ENCODE measurements at places on chromosomes 6 and 20.

GRCh38 chr6:105835373-105835772, 250.8 kb upstream of the PRDM1 start:
- DNase-seq: peak; percentile 61

DNA sequence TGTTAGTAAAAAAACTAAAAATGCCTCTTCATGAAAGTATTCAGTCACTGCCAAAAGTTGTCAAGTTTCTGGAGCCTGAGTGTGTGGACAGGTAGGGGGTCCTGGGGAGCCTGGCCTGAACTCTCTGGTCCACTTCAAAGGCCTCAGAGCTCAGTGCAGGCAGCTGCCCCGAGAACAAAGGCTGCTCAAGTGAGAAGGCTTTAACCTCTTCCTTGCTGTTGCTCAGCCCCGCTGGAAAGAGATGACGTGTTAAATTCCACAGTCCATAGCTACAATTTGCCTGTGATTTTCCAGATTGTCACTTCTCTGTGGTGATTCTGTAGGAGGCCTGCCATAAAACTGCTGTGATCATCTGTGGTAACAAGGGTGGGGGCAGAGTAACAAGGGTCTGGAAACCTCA, 96.9 kb downstream of the FAM120B start:
- DNase-seq: peak; percentile 71

DNA sequence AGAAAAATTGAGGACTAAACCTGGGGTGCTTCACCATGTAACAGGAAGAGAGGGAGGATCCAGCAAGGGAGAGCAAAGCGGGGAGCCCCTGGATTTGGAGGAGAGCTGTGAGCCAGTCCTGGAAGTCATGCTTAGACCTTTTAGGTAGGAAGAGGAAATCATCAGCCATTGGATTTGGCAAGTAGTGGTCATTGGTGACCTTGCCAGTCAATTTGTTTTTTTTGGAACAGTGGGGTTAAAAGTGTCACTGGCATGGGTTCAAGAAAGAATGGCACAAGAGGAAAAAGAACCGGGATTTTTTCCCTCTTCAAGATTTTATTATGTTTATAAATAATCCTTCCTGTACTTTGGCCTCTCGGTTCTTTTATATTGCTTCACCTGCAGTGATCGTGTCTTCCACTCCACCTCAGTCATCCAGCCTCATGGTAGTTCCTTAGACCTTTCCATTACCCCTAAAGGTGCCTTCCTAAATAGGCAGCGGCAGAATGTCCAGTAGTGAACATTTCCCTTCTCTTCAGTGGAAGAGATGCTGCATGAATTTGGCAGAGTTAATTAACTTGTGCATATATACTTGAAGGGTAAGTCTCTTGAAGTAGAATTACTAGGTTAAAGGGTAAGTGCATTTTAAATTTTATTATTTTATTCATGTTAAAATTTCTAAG, 124.7 kb downstream of the QKI start:
- no peak for DNase-seq

DNA sequence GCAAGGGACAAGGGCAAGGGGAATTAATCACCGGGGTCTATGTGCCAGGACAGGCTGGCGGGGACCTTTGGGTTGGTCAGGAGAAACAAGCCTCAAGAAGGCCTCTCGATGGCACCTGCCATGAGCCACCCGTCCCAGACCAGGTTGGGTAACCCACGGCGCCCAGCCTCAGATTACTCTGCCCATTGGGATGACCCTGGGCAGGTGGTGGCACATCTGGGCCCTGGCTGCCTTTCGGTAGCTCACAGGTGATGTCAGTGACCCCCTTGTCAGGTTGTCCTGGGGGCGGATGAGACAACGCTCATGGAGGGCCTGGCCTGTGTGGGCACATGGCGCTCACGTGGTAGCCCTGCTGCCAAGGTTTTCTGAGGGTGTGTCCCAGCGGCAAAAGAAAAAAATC, 152.2 kb downstream of the SYCP2 start:
- no peak for DNase-seq

- no peak for DNase-seq
These were observed 11.7 kb downstream of the UST start for GRCh38 chr6:148758492-148758891.

DNA sequence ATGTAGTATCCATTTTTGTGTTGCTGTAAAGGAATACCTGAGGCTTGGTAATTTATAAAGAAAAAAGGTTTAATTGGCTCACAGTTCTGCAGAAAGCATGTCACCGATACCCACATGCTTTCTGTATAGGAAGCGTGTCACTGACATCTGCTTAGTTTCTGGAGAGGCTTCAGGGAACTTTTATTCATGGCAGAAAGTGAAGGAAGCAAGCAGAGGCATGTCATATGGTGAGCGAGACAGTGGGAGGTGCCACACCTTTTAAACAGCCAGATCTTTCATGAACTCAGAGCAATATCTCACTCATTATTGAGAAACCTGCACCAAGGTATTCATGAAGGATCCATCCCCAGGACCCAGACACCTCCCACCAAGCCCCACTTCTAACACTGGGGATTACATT, 3.5 kb downstream of the SUMO4 start:
- no peak for DNase-seq

DNA sequence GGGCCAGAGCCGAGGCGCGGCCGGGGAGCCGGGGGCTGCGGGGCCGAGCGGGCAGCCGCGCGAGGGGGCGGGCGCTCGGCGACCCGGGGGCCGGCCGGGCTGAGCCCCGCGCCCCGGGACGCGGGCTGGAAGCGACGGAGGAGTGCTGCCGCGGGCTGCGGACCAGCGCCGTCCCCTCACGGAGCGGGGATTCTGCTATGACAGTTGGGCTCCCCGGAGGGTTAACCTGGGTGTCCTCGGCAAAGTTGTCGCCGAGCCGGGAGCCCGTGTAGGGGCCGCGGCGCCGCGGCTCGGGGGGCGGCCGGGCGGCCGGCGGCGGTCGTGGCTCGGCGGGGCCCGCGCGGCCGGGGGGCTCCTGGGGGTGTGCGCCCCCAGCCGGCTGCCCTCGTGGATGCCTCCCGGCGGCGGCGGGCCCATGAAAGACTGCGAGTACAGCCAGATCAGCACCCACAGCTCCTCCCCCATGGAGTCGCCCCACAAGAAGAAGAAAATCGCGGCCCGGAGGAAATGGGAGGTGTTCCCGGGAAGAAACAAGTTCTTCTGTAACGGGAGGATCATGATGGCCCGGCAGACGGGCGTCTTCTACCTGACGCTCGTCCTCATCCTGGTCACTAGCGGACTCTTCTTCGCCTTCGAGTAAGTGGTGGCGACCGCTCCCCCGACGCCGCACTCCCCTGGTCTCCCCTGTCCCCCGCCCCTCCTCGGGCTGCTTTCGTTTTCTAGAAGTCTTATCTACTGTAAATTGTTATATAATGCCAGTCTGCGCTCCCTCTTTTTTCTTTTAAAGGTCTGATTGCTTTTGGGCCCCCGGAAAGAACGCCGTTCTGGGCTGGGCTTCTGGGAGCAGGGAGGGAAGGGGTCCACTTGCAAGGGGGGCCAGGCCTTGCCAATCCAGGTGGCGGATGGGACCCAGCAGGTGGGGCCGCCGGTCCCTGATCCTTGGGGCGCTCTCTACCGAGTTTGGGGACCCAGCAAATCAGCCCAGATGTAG, 936 bp downstream of the ZDHHC14 start:
- peak; percentile 62 for DNase-seq

Data from ecto neural progenitor cell (in vitro differentiated cells).